ENCODE measurements at places on chromosomes 12 and 14.

GRCh38 chr12:57810450-57810849 lies 8.1 kb downstream of the AVIL start:
- no peak for DNase-seq

DNA sequence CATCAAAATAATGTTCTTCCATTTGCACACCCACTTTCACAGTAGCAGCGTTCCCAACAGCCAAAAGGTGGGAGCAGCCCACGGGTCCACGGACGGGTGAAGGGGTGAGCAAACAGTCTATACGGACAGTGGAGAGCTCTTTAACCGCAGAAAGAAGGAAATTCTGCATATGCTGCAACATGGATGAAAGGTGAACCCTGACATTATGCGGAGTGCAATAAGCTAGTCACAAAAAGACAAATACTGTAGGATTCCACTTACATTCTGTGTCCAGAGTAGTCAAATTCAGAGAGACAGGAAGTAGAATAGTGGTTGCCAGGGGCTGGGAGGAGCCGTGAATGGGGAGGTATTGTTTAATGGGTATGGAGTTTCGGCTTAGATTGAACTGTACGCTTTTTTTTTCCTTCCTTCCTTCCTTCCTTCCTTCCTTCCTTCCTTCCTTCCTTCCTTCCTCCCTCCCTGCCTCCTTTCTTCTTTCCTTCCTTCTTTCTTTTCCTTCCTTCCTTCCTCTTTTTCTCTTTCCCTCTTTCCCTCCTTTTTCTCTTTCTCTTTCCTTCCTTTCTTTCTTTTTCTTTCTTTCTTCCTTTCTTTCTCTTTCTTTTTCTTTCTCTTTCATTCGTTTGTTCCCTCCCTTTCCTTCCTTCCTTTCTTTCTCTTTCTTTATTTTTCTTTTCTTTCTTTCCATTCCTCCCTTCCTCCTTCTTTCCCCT lies 15.8 kb upstream of the ANKRD9 start:
- DNase-seq: peak; percentile 51

GRCh38 chr14:102262929-102263462 lies 42.0 kb downstream of the MOK start:
- no peak for DNase-seq

GRCh38 chr12:71755146-71755892 lies 656 bp downstream of the RAB21 start:
- no peak for DNase-seq
